T-helper 22 cell (primary cell): ENCODE measurements at places on chromosomes 2 and 18.

GRCh38 chr2:58502931-58503330, 261.8 kb upstream of the FANCL start:
- no peak for DNase-seq

GRCh38 chr2:46803547-46803878, 112.1 kb downstream of the MCFD2 start:
- DNase-seq: no peak

DNA sequence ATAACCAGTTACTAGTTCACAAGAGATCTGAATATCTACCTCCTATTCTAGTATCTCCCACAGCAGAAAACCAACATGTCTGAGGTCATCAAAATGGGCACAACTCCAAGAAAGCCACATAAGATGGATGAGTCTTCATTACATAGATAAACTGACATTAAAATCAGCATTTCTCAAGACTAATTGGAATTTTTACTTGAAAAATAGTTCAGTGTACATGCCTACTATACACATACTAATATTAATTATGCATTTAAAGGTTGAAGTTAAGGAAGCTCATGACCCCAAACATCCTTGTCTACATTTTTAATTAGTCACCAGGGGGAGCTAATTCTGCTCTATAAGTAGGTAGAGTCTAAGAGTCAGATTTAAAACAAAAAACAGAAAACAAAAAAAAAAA, 41.9 kb downstream of the ZNF521 start:
- DNase-seq: no peak

DNA sequence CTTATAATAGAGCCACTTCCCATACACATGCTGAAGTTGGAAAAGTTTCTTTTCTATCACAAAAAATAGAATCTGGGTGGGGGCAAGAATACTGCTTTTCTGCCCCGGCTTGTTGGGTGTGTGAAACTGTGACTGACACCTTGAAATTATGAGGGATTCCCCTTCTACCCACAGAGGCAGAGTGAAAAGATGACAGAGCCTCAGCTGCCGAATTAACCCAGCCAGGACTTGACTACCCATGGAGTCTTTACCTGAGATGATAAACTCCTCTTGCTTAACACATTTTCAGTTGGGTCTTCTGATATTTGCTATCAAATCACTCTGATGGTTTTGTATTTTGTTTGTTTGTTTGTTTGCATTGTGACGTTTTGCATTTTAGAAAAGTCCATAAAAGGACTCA, 66.0 kb upstream of the PMAIP1 start:
- DNase-seq: no peak

- no peak for DNase-seq
These were observed 39.5 kb downstream of the COL6A3 start for GRCh38 chr2:237374284-237375060.

- DNase-seq: no peak
These were observed 7.8 kb downstream of the PTMA start for GRCh38 chr2:231715988-231716616.

DNA sequence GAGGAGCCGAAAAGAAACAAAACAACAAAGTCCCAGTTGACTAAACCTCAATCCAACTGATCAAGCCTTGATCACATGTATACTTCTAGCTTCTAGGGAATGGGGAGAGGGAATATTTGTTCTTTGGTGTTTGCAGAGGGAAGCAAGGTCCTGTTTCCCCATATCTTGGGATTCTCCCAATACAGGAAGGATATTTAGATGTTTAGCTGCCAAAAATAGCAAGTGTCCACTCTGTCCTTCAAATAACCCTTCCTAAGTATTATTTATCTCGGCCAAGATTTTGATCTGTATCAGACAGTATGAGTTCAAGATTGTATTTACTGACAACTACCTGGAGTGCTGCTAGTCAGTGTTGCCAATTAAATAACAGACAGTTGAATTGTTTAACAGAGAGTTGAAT, 55.5 kb downstream of the TBR1 start:
- no peak for DNase-seq

GRCh38 chr2:54803783-54804751, 80.6 kb downstream of the EML6 start:
- no peak for DNase-seq

GRCh38 chr2:54534221-54534620, 78.1 kb downstream of the SPTBN1 start:
- no peak for DNase-seq

DNA sequence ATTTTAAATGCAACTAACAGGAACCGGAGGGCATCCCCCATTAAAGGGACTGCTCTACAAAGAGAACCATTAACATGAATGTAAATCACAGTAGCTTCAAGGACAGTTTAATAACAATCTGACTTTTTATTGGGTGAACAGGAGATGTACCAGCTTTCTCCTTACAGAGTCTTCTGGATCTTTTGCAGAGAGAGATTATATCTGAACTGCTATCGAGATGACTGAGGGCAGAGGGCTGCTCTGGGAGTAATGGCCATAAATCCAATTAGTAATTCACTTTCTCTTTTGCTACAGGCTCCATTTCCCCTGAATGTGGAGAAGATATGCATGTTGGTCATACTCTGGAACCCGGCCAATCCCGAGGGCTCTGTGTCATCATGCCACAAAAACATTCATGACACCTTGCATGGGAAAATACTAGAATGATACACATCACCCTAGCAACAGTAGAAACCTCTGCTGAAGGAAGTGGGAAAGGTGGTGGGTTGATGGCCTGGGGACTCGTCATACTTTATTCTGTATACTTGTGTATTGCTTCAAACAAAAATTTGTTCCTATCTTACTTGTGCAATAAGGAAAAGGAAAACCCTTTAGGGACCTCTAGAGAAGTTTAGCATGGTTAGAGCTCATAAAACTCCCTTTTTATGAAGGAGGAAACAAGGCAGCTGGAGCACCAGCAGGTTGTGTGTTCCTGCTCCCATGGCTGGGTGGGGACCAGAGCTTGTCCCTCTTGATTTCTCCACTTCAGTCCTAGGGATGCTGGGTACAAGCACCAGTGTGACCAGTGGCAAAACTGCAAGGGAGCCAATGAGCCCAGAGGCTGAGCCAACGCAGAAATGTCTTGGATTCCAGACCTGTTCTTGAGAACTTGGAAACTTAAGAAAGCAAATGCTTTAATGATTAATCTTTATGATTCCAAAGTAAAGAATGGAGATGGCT, 26.0 kb downstream of the CTAGE1 start:
- DNase-seq: no peak

DNA sequence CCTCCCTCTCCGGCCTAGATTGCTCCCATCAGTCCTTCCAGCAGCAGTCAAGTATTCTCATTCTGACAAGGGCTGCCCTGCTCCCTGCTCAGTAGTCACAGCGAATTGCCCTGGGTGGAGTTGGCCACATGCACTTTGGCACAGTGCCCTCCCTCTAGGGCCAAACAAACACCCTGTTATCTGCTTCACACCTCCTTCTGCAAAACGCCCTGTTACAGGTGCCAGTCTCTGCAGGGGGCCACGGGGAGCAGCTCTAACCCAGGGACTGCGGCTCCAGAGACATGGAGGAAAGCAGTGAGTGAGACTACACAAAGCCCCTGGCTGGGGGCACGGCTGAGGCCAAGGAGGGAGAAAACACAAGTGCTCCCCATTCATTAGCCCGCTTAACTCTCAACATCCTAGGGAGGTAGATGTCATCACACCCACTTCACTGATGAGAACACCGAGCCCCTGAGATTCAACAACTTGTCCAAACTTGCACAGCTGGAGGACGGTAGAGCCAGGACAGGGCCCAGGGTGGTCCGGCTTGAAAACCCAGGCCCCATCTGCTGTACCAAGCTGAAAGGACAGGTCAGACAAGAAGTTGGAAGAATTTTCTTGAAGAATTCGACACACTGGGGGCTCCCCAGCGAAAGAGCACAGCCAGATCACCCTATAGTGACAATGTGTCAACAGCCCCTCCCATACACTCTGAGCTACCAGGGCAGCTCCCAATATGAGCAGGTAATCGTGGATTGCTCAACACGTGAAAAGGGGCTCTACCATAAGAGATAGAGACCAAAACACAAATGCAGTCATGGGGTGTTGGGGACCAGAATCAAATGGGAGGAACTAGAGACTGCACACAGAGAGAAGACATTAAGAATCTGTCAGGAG, 8.7 kb upstream of the TFCP2L1 start:
- DNase-seq: no peak

DNA sequence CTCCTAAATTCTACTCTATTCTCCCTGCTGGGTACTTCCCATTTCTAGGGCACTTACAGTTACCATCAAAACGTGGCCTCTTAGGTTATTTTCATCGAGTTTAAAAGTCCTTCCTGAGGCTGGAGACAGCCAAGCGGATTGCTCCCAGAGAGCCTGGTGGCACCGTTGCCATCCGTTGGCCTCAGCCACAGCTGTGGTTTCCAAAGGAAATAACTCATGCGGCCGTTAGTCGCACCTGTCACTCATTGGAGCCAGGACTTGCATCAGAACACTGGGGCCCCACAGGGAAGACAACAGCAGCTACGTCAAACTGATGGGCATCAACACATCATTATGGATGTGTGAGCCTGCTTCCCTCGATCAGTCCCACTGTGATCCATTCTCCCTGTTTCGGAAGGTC, 453.4 kb downstream of the BCL11A start:
- no peak for DNase-seq

GRCh38 chr2:177241711-177242120, 22.8 kb downstream of the NFE2L2 start:
- no peak for DNase-seq

DNA sequence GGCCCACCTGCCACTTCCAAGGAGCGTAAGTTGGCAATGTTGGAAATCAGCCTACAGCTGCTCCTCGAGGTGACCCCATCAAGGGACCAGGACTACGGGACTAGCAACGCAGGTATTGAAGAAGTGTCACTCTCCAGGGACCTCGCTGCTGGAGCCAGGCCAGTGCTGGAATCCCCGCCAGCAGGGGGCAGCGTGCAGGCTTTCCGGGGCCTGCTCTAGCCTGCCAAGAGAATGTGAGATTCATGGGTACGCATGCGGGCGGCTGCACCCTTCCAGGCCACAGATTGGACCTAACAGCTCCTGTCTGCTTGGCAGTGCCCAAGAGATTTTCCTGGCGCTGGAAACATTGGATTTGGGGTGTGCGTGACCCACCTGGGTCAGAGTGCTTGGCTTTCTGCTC, 182.8 kb upstream of the RAB12 start:
- DNase-seq: no peak

DNA sequence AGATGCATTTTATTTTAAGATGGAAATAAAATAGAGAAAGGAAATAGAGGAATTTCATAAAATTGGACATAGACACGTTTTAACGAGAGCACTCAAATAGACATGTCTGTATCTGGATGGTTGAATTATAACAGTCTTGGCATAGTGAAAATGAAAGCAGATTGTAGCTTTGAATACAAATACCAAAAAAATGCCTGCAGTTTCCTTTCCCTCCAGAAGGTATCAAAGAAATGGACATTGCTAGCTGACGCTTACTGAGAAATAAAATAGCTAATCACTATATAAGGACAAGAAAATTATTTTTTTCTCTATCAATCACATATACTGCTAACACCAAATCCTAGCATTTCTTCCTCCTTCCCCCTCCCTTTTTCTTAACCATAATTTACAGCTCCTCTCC, 11.4 kb upstream of the MAPRE2 start:
- DNase-seq: no peak

GRCh38 chr2:85133751-85134254, 611 bp downstream of the TCF7L1 start:
- no peak for DNase-seq

DNA sequence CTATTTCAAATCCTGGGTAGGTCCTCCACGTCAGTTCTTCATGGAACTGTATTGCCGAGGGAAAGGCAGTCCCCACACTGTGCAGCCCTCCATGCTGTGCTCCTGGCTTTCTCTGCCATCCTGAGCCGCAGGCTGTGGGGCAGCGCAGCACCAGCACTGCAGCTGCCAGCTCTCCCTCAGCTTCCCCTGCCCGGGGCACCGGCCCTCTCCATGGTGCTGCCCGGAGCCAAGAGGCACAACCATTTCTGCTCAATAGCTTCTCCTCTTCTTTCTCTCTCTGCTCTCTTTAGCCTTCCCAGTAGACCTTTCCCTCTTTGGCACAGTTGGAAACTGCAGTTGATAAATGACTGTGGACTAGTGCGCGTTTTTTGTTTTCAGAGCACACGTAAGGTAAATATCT, 12.1 kb downstream of the ANKRD23 start:
- no peak for DNase-seq

GRCh38 chr2:66436581-66437001, 1.7 kb downstream of the MEIS1 start:
- no peak for DNase-seq

DNA sequence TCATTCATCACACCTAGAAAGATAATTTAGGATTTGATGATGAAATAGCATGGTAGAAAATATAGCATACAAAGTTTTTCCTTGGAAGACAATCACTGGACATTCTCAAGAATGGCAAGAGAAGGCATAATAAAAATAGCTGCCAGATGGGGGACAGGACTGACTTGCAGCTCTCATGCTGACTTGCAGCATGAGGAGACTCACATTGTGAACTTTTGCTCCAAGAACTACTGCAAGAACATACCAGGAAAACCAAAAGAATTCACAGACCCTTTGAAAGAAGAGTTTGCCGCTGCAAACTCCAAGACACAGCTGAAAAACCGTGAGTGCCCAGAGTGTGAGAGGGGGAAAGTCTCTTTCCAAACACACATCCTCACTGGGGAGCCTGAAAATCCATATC, 47.0 kb downstream of the CRYGD start:
- no peak for DNase-seq

DNA sequence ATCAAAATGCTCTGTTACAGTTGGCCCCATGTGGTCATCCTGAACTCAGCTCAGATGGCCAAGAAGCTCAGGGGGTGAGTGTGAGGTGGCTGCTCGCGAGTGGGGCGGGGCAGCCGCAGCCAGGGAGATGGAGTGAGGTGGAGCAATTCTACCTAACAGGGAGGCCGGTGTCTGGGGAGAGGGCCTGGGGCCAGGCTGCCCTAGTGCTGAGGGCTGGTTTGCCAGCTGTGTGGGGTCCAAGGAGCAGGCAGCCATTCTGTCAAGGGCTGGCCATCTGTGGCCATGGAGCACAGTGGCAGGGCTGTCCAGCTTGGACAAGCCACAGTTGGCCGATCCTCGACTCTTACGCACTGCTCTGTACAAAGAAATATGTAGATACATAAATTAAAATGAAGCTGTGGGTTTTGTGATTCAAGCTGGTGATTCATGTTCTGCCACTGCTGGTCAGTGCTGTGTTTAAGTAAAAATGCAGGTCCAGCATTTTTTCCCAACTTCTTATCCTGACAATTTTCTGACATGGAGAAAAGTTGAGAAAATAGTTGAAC, 82.1 kb downstream of the HS6ST1 start:
- DNase-seq: no peak

GRCh38 chr2:48080534-48081316, 174.4 kb upstream of the FBXO11 start:
- DNase-seq: no peak

- no peak for DNase-seq
These were observed 25.6 kb downstream of the ZNF407 start for GRCh38 chr18:74623047-74623816.
